Fibroblast of mammary gland (primary cell): ENCODE measurements at places on chromosomes 11 and 22.

GRCh38 chr22:31929167-31929930 is 15.0 kb upstream of the YWHAH start:
- no peak for DNase-seq

DNA sequence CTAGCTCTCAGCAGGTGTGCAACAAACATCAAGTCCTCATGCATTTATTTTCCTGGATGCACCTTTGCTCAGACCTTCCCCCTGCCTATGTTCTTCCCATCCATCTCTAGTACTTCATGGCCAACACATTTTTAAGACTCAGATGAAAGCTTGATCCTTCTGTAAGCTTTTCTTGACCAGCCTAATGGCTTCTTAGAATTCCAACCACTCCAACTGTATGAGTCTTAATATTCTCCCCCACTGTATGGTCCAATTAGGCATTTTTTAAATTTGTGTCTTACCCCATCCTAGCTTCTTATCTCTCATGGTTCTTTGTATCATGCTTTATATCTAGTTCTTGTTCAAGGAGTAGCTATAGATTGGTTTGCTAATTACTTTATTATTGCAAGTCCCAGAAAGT is 44.8 kb downstream of the TENM4 start:
- DNase-seq, result no peak

DNA sequence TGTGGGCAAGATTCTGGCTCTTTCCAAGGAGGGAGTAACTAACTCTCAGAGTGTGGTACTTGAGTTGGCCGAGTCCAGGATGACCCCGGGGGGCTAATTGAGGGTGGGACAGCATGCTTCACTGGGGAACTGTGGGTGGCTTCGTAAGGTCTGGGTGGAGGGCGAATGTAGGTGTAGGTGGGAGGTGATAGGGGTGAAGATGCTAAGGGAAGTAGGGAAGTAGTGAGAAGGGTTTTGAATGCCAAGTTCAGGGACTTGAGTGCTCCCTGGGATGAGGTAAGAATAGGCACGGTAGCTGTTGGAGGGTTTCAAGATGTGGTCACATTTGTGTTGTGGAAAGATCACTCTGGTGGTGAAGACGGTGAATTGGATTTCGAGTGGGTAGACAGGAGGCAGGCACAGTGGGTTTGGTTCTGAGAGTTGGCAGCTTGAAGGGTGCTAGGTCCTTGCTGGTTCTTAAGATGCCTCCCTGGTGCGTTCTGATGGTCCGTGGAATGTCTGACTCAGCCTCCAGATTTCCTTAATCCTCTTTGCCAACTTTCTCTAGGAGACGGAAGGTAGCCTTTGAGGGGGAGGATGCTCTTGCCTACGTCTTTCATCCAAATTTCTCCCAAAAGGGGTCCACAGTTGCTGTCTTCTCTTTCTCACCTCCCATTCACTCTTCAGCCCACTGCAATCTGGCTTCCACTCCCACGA is 2.5 kb upstream of the DNAL4 start:
- peak; percentile 36 for DNase-seq

DNA sequence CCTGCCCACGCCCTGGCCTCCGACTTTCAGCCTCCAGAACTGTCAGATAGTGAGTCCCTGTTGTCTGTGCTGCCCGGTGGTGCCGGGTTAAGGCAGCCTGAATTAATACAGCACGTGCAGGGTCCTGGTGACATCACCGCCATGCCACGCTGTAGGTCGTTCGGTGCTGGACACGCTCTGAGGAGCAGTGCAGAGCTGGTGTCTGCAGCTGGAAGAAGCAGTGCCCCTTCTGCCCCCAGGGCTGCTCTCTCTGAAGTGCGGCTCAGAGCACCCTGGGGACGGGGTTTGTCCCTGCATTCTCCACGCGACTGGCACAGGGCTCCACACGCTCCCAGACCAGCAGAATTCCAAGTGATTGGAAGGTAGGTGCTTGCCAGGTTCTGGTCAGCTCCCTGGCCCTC is 831.5 kb downstream of the TBC1D22A start:
- no peak for DNase-seq

DNA sequence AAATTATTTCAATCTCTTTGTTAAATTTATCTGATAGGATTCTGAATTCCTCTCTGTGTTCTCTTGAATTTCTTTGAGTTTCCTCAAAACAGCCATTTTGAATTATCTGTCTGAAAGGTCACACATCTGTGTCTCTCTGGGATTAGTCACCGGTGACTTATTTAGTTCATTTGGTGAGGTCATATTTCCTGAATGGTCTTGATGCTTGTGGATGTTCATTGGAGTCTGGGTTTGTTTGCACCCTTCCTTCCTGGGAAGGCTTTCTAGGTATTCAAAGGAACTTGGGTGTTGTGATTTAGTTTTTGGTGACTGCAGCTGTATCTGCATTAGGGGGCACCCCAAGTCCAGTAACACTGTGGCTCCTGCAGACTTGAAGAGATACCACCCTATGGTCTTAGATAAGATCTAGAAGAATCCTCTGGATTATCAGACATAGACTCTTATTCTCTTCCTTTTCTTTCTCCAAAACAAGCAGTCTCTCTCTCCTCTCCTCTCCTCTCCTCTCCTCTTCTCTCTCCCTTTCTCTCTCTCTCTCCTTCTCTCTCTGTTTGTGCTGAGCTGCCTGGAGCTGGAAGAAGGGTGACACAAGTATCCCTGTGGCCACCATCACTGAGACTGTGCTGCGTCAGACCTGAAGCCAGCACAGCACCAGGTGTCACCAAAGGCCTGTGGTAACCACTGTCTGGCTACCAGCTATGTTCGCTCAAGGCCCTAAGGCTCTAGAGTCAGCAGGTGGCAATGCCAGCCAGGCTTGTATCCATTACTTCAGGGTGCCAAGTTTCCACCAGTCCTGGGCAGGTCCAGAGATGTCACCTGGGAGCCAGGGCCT is 3.3 kb upstream of the HEPN1 start:
- DNase-seq, result peak; percentile 79

GRCh38 chr22:44845191-44845590 is 92.8 kb downstream of the ARHGAP8 start:
- no peak for DNase-seq

DNA sequence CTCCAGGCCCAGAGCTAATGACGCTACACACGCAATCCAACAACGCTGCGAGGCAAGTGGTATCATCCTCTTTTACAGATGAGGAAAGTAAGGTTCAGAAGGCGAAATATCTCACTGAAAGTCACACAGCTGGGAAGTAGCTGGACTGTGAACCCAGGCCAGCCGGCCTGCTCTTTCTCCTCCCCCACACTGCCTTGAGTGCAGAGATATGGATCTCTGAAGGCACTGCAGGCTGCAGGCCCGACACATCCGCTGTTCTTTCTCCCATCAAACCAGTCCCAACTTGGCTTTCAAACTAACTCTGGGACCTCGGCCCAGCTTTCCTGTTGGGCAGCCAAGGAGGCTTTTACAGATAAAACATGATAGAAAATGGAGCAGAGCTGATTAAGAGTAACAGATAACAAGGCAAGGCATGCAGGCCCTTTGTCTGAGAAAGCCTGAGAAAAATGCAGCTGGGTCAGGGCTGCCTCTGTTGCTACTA is 64.0 kb upstream of the PTPRJ start:
- DNase-seq, result no peak

DNA sequence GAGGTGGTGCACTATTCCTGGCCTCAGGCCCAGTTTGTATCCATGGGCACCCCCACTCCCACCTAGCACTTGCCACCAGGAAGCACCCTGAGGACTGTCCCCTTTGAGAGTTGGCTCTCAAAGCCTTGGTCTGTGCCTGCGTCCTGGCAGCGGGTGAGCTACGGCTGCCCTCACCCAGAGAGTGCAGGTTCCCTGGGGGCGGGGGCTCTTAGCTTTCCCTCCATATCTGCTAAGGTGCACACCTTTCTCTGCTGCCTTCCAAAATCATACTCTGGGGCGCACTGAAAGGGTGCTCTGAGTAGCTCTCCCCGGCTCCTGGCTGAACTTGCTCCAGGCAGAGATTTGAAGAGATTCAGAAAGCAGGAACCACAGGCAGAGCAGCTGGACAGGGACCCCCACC is 7.1 kb downstream of the KCNQ1 start:
- no peak for DNase-seq

GRCh38 chr11:28243061-28243460 is 134.9 kb downstream of the METTL15 start:
- peak; percentile 41 for DNase-seq

DNA sequence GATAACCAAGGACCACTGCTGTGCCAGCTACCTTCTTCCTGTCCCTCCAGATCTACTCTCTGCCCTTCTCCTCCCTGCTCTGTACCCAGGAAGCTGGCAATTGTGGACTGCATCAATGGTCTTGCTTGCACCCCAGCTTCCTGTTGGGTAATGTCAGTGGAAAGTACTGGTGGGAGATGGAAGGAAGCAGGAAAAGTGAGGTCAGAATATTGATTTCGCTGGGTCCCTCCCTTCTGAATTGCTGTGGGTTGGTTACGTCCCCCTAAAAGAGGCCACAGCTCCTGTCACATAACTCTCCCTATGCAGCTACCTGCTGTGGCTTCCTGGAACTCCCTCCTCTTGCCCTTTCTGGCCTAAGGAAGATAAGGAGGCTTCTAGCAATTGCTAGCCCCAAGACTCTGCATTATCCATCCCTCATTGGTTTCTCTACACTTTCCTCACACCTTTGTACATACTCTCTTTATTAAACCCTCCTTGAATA is 81.2 kb downstream of the RASSF10 start:
- DNase-seq, result no peak

- DNase-seq, result no peak
Measured at GRCh38 chr11:114912826-114913225, 234.5 kb downstream of the NXPE2 start.

GRCh38 chr11:75583718-75584658 is 21.9 kb downstream of the SERPINH1 start:
- peak; percentile 72 for DNase-seq
